ENCODE measurements at places on chromosomes 3 and 15.

DNA sequence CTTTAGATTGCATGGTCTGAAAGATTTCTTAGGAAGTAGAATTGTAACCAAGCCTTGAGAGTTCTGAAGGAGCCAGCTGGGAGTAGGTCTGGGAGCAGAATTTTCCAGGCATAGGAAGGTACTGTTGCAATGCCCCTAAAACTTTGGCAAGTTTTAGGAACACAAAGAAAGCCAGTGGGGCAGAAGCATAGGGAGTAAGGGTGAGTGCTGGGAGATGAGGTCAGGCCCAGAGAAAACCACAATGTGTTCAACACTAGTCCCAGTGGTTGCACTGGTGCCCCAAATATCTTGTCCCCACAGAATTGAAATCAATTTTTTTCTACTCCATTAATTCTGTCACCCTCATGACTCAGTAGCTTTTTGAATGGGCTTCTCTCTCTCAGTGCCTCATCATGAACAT lies 120.7 kb upstream of the GALNT15 start:
- DNase-seq: no peak

- DNase-seq: no peak
Measured at GRCh38 chr3:117885011-117885441, 1149.6 kb downstream of the IGSF11 start.

GRCh38 chr3:131535131-131535530 lies 32.4 kb upstream of the MRPL3 start:
- DNase-seq: no peak

- no peak for DNase-seq
Measured at GRCh38 chr15:62807539-62808130, 234.9 kb upstream of the TPM1 start.

- no peak for DNase-seq
Measured at GRCh38 chr3:13054341-13055285, 18.6 kb downstream of the IQSEC1 start.

DNA sequence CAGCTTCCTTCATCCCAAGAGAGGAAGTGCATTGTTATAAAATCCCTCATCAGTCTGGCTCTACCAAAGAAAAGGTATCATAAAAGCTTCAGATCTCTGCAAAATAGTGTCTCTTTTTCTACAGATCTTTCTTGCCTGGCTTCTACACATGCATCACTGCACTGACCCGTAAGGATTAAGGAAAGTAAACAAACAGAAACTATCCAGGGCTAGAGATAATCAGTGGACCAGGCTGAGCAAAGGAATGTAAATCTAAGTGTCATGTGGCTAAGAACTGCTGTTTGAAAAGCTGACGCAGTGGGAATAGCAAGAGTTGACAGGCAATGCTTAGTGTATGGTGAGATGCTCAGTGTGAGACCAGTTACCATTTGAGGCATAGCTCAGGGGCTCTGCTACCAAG lies 339.7 kb downstream of the IL5RA start:
- no peak for DNase-seq

DNA sequence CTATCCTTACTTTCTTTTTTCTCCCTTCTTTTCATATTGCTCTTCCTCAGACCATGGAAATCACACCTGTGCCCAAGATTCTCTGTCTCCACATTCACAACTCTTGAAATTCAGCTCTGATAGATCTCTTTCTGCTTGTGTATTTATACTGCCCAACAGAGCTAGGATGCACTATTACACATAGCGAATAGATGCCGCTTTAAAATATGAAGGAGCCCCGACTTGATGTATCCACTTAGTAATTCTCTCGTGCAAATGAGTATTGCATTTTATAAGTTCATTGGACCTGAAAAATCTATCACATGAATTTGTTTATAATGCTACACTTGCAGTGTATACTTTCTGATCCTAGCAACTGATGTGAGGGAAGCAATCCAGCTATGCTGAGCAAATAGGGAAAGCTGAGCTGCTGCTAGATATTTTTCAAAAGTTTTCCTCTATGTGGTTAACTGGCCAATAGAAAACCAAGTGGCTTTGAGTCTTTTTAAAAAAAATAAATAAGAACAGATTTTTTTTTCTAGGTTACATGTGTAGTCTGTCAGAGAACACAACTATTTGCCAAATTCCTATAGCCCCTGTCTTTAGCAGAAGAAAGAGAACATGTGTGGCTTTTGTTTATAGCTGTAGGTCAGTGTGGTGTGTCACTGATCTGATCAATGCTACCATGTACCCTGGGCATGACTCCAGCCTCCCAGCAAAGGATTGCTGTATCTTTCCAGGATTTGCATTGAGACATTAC lies 64.3 kb upstream of the LEKR1 start:
- DNase-seq: no peak

DNA sequence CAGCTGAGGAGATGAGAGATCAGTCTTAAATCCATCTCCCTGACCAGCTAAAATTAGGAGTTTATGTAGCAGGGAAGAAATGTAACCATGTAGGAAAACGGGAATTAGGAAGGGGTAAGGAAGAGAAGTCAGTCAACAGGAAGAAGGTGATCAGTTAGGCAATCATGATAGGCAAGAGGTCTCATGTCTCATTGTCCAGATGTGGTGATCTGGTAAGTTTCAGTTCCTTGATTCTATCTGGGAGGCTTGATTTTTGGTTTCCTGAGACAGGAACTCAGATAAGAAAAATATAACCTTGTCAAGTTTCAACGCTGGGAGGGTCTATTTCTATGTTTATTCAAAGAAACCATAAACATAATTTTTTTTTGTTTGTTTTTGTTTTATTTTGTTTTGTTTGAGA lies 40.3 kb upstream of the TBC1D5 start:
- no peak for DNase-seq

Data from activated CD4-positive, CD25-positive, alpha-beta regulatory T cell treated with anti-CD3 and anti-CD28 coated beads, Interleukin-2, amount 50 U/mL, for 72 hours (primary cell).